ENCODE measurements at places on chromosomes 2 and 18.

- no peak for DNase-seq
These were observed 21.7 kb downstream of the REV1 start for GRCh38 chr2:99468155-99468554.

GRCh38 chr2:128809259-128809636, 490.6 kb upstream of the HS6ST1 start:
- DNase-seq: no peak

DNA sequence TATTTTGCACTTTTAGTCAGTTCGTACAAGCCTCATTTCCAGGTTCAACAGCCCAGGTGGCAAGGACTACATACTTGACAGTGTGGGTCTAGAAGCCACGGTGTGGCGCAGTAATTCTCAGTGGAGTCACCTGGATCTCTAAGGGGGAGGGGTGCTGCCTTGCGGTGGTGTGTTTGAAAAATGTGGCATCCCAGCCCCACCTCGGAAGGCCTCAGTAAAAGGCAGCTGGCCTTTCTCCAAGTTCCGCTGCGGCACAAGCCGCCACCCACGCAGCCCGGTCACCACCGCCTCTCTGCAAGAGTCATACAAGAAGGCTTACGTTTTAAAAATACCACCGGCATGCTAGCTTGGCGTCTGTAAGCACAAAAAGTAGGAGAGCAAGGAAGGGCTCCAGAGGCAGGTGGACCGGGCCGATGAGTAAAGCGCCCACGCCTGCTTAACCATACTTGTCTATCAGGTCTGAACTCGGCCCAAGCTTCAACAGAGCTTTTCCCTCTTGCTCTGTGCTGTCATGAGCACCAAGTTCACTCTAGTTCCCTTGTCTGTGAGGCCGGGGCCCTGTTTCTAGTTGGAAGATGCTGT, 49.5 kb downstream of the SPRED2 start:
- DNase-seq: peak; percentile 91

GRCh38 chr2:120785228-120785966, 49.7 kb downstream of the GLI2 start:
- no peak for DNase-seq

DNA sequence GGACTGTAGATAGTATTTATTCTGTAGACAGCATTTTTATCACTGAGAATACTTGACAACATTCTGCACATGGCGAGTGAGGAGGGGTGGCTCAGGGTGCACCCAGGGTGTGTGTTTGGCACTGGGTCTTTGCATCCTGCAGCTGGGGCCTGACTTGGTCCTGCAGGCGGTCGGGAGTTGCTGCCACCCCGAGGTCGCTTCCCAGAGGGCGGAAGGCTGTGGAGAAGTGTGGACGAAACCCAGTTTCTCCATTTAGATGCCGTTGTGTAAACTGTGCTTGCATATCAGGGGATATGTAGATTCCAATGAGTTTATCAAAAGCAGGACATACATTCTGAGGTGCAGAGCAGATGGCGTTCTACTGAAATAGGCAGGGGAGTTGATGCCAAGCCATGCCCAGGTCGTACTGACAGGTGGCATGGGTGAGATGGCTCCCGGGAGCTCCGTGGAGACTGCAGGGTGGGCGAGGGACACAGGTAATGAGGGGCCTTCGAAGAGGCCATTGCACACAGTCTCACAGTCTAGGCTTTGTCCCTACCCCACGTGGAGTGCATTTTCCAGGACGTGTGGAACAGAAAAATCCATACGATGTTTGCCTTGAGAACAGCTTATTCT, 74.5 kb downstream of the RTP5 start:
- no peak for DNase-seq

Measured in inflammatory macrophage treated with lipopolysaccharide for 1 hour (primary cell).